ENCODE measurements at places on chromosomes 2 and 18. TPM values are rescaled to one million over a fixed set of nuclear protein-coding genes. Genes with fewer than 3 reads are reported as not detected.

GRCh38 chr2:47907039-47907781 is 912 bp upstream of the FBXO11 start:
- peak; percentile 53 for DNase-seq

GRCh38 chr2:3557639-3558204 is 411 bp downstream of the RNASEH1 start:
- DNase-seq, result no peak

- no peak for DNase-seq
These were observed 4.6 kb downstream of the NEU2 start for GRCh38 chr2:233037078-233037477.

DNA sequence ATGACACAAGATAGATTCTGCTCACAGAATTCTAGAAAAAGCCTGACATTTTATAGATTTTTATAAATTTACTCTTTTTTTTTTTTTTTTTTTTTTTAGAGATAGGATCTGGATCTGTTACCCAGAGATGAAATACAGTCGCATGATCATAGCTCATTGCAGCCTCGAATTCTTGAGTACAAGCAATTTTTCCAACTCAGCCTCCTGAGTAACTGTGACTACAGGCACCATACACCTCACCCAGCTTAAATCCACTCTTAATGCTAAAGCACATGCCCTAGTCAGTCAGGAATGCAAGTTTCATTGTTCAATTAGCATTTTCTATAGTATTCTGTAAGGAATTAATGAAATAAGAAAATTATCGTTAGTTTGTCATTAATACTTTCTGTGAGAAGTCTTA is 32.1 kb upstream of the WDR75 start:
- DNase-seq, result no peak

DNA sequence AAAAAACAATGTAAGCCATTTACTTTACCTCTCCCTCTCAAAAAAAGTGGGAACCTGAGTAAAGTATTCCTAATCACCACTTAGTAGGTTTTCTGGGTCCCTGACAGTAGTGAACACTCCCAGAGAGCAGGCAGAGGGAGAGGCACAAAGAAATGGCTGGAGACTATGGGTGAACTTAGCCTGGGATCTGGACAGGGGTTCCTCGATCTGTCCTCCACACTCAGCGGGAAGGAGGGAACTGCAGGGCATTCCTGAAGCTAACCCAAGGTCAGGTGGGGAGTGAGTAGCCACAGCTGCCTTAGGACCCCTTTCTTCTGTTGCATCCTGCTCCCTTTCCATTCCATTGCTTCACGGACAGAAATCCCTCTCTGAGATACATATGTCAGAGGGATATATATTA is 155.3 kb downstream of the TPGS2 start:
- DNase-seq, result no peak

DNA sequence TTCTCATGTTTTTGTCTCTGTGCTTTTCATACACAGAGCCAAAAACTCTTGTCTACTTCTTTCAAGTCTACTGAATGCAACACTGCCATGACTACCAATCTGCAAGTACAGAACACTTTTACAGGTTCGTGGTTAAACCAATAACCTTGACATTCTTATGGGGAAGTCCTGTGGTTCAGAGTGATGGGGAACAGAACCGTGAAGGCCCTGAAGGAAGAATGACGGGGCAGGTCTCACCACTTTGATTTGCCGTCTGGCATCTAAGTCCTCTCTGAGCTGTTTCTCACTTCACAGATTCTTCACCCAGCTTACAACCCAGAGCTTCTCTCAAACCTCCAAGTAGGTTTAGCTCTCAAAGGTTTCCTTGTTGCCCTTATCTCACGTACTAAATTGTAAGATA is 117.5 kb upstream of the SNTG2 start:
- no peak for DNase-seq

GRCh38 chr2:147499785-147500184 is 345.0 kb upstream of the ACVR2A start:
- no peak for DNase-seq

GRCh38 chr2:237570776-237571335 is 4.5 kb downstream of the PRLH start:
- no peak for DNase-seq

GRCh38 chr18:40810372-40810771 is 1144.7 kb upstream of the PIK3C3 start:
- no peak for DNase-seq

- DNase-seq, result no peak
These were observed 12.1 kb upstream of the TPO start for GRCh38 chr2:1400943-1401735.

- DNase-seq, result peak; percentile 32
These were observed 113.0 kb downstream of the BCL2 start for GRCh38 chr18:63206433-63207142.

DNA sequence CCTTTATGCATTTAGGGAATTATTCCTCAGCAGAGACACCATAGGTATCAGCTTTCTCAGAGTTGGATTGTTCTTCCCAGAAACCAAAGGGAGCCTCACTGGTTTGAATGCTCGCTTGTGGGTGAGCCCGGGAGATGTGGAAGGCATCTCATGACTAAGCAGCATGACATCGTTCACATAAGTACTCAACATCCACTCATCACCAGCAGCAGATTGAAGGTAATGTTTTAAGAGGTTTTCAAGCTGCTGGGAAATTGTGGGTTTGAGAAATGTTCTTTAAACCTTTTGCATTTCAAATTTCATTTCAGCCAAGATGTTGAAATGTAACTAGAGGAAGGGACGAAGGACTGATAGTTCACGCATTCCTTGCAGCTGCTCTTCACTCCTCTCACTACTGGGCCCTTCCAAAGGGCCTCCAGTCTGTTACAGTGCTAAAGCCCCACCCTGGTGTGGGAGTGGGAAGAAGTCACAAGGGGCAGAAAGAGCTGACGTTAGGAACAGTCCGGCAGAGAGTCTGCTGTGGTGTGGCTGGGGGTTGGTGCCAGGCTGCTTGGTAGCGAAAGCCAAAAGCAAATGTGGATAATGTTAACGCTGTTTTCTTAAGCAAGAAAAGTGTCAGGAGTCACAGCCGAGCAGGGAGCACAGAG is 324.5 kb upstream of the EPHA4 start:
- no peak for DNase-seq

DNA sequence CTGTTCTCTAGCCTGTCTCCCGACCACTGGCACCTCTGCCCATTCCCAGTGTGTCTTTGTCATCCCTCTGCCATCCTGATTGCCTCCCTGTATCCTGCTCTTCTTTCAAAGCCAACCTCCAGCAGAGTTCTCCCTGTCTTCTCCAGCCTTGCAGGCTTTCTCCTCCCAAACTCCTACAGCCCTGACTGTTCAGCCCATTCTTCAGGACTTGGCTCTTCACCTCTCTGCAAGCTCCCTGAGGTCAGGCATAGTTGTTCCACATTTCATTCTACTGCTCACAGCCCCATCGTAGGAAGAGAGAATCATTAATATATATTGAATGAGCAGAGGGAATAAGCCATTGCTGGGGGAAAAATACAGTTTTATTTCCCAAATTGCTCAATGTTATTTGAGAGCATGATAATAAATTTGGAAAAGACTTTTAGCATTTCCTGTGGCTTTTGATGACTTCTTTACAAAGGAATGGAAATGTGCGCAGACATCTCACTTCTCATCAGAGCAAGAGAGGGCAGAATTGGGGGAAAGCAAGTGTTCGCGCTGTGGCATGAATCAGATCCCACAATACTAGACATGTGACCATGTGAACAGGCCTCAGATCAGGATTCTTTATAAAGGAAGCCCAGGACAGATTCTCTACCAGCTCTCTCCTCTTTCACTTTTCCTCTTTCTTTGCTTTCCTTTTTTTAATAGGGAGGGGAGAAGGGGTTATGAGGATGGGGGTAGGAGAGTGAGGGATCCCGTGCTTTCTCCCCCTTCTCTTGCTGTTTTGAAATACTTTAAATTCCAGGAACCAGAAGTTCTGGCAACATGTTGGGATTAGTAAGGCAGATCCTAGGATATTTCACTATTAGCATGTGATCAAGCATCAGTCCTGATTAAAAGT is 37.4 kb downstream of the EPAS1 start:
- DNase-seq, result no peak

- DNase-seq, result peak; percentile 40
These were observed 6.0 kb upstream of the SLC35F6 start for GRCh38 chr2:26757873-26758789.

DNA sequence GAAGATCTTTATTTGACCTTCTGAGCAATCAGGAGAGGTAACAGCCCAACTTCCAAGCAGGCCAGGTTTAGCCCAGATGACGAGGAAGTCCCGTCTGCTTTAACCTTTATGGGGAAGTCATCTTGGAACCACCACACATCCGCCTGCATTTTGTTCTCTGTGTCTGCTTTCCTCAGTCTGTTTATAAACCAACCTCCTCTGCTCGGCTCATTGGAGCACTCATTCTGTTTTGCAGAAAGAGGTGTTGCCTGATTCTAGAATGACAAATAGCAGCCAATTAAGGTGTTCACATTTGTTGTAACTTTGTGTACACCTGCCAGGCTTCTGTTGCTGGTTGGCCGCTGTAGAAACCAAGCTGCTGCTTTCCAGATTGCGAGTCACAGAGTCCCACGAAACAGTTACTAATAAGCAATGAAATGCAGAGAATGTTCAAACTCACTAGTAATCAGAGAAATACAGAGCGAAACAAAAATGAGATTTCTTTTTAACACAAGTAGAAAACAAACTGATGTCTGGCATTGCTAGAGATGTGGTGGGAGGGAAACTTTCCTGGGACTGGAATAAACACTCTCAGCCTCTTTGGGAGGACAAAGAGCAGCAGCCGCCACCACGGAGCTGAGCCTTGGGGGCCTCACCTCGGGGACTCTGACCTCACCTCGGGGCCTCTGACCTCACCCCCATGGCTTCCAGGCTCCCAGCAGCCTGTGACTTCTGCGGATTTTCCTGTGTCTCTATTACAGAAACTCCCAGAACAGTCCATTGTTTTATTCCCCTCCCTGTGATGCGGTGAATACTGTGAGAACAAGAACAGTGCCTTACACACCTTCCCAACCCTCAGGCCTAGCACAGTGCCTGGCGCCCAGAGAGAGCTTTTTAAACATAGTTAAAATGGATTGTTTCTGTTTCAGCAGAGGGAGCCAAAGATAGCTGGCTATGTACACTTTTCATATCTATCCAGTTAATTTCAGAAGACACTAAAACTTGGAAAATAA is 64.0 kb downstream of the MBP start:
- DNase-seq, result peak; percentile 59

- DNase-seq, result no peak
These were observed 28.7 kb downstream of the MTERF4 start for GRCh38 chr2:241073166-241074064.

DNA sequence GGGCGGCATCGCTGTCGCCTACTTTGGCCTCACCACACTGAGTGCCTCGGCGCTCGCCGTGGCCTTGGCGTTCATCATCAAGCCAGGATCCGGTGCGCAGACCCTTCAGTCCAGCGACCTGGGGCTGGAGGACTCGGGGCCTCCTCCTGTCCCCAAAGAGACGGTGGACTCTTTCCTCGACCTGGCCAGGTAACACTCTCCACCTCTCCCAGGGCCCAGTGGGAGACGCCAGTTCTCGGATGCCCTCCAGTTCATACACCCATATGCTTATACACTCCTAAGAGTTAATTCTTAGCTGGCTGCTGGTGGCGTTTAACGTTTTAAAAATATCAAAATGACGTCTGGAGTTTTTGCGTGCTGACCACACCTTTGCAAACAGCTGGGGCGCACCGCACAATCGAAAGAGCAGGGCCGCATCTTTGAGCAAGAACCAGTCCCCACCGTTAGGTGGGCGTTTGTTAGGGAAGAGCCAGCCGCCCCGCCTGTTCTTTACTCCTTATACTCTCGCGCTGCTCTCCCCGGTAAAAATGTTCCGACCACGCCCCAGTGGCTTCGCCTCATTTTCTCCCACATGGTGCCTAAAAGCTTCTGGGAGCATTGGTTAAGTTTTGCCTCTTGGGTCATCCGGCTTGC is 899 bp downstream of the SLC1A4 start:
- DNase-seq, result no peak

DNA sequence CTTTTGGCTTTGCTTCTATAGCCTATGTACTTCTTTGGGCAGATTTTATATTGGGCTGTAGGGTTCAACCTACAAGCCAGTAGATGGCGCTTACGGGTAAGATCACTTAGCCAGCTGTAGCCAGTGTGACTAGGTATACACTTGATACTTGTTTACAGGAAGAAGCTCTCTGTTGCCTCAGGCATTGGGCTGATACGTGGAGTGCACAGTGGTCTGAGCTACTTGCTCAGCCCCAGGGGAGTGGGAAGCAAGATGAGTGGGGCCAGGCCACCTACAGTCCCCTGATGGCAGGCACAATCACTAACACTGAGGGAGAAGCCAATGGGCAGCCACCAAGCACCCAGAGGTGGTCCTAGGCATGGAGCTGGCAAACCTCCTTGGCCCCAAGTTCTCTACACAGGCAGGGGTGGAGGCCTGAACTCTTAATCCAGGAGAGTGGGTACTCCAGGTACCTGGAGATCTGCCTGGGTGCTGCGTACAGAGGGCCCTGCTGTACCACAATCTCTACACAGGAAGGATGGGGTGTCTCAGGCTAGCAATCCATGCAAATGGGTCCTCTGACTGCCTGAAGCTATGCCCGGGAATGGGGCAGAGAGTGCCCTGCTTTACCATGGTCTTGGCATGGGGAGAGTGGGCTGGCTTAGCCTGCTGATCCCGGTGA is 122.2 kb downstream of the NCOA1 start:
- peak; percentile 65 for DNase-seq

GRCh38 chr2:39033980-39034379 is 86.9 kb downstream of the SOS1 start:
- no peak for DNase-seq

Gene MTA3
- 33.4 TPM for total RNA-seq

Gene PDE6D
- 31.9 TPM for total RNA-seq

Gene DQX1
- total RNA-seq, result 0.18 TPM

Gene NRP2
- 4.0 TPM for total RNA-seq

Gene LINC00305
- not detected for total RNA-seq

Gene AQP12A
- total RNA-seq, result not detected

Gene ATIC
- 182 TPM for total RNA-seq

Gene TAF1B
- total RNA-seq, result 35.6 TPM

Gene BOLL
- not detected for total RNA-seq
